Daoy (cell line): ENCODE measurements at places on chromosomes 12 and 14.

- no peak for DNase-seq
Observed at GRCh38 chr14:99164712-99165111, 107.3 kb downstream of the BCL11B start.

- no peak for DNase-seq
Observed at GRCh38 chr14:103393070-103393469, 7.9 kb downstream of the MARK3 start.

- DNase-seq: no peak
Observed at GRCh38 chr12:47087088-47087688, 7.4 kb upstream of the AMIGO2 start.

GRCh38 chr12:122199484-122200355 is 3.8 kb upstream of the B3GNT4 start:
- DNase-seq: no peak

- peak; percentile 21 for DNase-seq
Observed at GRCh38 chr14:74290415-74290814, 12.3 kb downstream of the ABCD4 start.

DNA sequence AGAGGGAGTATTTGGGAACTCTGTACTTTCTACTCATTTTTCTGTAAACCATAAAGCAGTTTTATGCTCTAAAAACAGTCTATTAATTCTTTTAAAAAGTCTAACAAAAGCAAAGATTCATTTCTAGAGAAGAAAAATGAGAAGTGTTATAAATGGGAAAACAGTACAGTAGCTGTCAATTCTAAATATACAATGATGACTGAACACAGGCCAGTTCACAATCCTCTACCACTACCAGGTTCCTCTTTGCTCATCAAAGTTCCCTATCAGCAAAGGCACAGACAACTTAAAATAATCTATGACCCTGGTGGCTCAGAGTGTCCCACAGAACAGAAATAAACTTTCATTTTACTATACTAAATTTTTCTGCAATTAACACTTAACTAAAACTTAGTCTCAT is 12.5 kb downstream of the NAA25 start:
- DNase-seq: no peak

DNA sequence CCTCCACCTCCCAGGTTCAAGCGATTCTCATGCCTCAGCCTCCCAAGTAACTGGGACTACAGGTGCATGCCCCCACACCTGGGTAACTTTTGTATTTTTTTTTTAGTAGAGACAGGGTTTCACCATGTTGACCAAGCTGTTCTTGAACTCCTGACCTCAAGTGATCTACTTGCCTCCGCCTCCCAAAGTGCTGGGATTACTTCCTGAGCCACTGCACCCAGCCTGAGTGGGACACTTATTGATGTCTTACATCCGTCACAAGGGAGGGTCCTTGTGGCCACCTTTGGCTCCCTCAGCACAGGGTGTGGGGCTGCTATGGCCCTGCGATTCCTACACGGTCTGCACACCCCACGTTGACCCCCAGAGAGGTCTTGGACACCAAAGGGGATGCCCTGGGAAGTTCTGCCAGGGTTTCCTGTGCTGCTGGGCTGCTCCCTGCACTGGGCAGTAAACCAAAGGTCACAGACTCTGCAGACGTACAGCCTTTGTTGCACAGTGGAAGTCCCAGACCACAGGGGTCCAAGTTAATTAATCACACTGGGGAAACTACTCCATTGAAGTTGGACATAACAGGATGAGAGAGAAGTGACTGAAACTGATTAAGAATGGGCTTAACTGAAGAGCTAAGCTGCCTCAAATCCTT is 95.7 kb downstream of the SAMD4A start:
- DNase-seq: no peak

DNA sequence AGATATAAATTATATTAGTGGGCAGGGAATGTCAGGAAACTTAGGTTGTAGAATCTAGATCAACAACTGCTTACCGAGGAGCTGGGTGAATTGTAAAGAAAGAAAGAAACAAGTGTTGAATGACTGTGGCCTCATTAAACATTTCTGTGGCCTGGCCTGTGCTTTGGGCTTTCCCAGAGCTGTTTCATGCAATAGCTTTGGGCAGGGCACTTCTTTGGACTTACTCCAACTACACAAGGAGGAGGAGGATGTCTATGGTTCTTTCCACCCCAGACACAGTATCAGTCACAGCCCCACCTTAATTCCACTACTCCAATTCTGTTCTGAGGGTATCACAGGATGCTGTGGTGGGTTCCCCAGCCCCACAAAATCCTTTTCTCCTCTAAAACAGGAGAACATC is 38.0 kb downstream of the DPF3 start:
- DNase-seq: peak; percentile 42

DNA sequence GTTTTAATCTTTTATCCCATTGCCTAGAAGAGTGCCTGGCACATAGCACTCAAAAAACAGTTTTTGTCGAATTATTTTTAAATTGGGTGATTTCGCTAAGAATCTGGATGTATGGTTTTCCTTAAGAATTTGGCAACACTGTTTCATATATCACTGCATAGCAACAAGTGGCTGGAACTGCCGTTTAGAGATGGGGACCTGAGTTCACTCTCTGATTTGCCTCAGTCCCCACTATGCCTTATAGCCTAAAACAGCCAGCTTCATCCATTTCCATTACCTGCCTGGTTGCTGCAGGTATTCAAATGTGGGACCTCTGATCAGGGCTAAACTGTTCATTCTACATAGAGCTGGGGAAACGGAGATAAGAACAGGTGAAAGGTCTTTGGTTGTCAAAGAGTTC is 1.8 kb downstream of the HEBP1 start:
- no peak for DNase-seq

DNA sequence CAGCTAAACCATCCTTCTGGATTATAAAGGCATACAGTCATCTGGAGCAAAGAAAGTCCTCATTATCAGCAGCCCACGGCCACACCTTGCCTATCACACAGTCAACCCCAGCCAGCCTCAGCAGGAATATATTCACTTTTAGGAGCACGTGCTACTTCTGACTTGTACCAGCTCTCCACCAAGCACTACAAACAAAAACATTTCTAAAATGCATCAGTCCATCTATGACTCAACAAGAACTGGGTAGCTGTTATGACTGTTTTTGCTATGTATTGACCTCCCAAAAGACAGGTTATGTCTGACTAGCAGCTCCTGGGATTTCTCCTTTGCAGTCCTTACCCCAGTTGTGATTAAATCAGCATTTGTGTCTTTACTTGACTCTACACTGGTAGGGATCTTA is 31.2 kb downstream of the NUAK1 start:
- no peak for DNase-seq

GRCh38 chr14:66979101-66979974 is 209.9 kb upstream of the GARIN2 start:
- no peak for DNase-seq

GRCh38 chr14:55353686-55354467 is 57.8 kb downstream of the ATG14 start:
- no peak for DNase-seq

- DNase-seq: peak; percentile 41
Observed at GRCh38 chr12:93127582-93128331, 198.7 kb upstream of the EEA1 start.

- no peak for DNase-seq
Observed at GRCh38 chr12:42508913-42509460, 80.6 kb downstream of the PRICKLE1 start.

GRCh38 chr14:23284654-23285529 is 1.0 kb downstream of the HOMEZ start:
- no peak for DNase-seq

DNA sequence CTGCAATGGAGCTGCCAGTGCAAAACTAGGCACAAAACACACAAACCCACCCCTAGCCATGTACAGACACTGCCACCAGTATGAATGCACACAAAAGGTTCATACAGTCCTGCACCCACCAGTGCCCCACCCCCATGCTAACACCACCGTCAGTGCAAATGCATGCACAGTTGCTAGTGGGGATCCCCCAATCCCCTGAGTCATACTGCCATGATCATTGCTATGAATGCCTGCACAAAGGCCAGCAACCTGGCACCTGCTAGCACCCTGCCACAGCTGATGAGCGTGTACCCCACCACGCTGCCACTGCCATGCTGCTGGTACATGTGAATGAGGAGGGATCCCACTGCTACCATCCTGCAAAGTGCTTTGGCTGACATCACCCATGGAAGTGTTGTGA is 23.9 kb downstream of the PZP start:
- DNase-seq: no peak

DNA sequence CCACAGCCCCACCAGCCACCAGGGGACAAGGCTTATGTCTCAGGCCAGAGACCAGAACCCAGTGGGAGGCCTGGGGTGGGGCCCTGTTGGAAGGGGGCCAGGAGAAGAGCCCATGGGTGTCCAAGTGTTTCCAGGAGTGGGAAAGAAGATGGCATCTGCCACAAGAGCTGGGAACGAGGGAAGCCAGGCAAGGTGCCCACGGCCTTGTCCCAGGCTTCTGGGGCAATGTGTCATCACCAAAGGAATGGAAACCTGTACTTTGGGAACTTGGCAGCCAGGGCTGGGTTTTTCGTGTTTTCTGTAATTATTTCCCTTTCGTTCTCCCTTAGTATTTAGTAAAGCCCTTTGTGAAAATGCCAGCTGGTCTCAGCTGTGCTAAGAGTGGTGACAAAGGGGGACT is 5.3 kb upstream of the PGF start:
- DNase-seq: no peak

DNA sequence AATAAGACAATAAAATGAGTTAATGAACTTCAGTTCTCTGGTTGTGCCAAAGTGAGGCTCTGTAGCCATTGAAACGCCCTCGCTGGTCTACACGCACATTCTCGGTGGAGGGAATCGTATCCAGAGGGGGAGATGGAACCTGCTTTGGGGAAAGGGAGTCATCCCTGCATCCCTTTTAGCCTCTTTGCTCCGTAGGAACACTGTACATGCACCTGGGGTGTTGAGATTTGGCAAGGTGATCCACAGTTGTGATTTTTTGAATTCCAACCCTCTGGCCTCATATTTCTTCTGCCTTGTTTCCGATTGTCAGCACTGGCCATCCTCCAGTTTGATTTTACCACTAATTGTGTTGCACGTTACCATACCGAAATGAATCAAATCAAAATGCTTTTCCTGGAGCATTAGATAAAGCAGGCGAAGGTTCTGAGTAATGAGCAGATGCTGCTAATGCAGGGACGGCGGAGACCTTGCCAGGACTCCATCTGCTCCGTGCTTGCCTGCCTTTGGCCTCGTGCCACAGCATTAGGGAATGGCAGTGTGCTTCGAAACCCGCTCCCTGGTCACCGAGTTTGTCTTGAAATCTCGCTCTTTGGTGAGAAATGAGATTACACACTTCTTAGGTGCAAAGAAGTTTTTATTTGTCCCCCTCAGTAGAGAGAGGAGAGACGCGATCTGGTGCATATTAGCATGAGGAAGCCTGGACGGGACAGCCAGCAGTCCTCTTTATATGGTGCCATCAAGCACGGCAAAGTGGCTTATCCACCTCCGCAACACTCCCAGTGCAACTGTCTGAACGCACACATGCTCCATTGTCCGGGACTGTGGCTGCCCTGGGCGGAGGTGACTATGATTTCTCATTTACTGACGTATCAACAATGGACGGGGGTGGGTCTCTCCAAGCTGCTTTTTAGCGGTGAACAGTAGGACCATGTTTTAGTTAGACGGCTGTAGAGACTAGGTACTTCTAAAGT is 59.1 kb downstream of the FBXW8 start:
- DNase-seq: no peak

- DNase-seq: peak; percentile 48
Observed at GRCh38 chr14:36656687-36657398, 4.8 kb upstream of the PAX9 start.
